CD4-positive, alpha-beta memory T cell (primary cell): ENCODE measurements at places on chromosomes 2 and 18.
A peak's percentile ranks its signal among the peaks of the same experiment; 100 is the strongest.

DNA sequence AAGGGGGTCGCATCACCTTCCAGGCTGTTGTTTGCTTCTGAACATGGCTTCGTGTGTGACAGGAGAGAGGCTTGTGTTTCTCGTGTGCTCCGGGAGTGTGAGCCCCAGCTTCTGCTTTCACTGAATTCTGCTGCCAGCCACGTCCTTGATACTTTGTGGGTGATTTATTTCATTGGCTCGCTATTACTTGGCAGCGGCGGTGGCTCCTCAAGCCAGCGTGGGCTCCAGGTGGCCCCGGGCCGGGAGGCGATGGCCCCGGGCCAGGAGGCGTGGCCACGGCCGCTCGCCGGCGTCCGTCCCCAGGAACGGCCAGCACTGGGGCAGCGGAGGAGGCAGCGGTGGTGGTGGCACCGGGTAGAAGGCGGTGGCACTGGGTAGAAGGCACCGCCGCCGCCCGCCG, 63.1 kb downstream of the NAPG start:
- H3K27me3 ChIP-seq = no peaks in the 10 kb centered on the region
- H3K36me3 ChIP-seq = no peaks in the 10 kb centered on the region
- H3K27ac ChIP-seq = no peak overlapping the region

- no peak for DNase-seq
- H3K27ac ChIP-seq = no peak overlapping the region
- no peaks in the 10 kb centered on the region for H3K27me3 ChIP-seq
- no peaks in the 10 kb centered on the region for H3K36me3 ChIP-seq
Observed at GRCh38 chr2:215027779-215028178, 110.6 kb downstream of the ABCA12 start.

DNA sequence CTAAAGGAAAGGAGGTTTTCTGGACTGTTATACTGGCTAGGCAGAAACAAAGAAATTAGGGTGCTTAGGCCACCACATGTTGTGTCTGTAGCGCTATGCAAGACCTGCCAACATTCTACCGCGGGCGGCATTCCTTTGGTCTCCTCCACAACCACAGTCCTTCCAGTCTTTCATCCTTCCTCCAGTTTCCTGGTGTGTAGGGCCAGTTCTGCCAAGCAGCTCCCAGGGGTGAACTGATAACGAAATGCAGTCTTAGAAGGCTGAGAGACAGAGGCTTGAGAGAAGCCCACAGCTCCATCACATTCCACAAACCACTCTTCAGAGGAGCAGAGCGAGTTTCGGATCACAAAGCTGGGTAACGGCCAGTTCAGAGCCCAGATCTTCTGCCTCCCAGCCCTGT, 19.5 kb upstream of the CXXC1 start:
- no peak for DNase-seq
- H3K27me3 ChIP-seq = no peaks in the 10 kb centered on the region
- peaks cover 15% of the 10 kb centered on the region for H3K4me1 ChIP-seq
- peak overlapping the region; percentile 53 for H3K4me3 ChIP-seq
- no peak overlapping the region for H3K27ac ChIP-seq

DNA sequence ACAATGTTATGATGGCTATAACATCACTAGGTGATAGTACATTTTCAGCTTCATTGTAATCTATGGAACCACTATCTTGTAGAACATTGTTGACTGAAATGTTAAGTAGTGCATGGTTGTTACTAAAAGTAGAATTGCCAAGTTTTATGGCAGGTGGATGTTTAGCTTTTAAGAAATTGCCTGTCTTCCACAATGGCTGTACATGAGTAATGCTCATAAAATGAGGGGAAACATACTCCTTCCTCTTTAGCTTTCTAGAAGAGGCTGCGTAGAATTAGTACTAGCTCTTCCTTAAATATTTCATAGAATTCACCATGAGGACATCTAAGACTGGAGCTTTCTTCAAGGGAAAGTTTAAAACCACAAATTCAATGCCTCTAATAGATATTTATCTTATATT, 161.0 kb downstream of the TPGS2 start:
- DNase-seq = no peak
- H3K36me3 ChIP-seq = no peaks in the 10 kb centered on the region

DNA sequence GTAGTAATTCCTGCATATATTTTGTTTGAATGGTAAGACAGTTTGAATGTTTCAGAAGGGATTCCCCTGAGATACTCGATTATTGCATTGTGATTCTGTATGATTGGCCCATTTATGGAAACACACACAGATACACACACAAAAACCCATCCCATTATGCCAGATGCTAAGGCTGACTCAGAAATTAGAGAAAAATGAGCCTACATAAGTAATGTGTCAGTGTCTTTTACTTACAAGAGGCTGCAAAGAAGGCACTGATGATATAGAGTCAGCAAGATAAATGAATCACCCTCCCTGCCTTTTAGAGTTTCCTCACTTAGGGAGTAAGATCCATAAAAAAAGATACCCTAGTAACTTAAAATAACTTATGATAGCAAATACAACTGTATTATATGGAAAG, 1481.1 kb upstream of the ACVR2A start:
- no peak overlapping the region for H3K4me3 ChIP-seq
- H3K4me1 ChIP-seq = no peaks in the 10 kb centered on the region
- DNase-seq = no peak

DNA sequence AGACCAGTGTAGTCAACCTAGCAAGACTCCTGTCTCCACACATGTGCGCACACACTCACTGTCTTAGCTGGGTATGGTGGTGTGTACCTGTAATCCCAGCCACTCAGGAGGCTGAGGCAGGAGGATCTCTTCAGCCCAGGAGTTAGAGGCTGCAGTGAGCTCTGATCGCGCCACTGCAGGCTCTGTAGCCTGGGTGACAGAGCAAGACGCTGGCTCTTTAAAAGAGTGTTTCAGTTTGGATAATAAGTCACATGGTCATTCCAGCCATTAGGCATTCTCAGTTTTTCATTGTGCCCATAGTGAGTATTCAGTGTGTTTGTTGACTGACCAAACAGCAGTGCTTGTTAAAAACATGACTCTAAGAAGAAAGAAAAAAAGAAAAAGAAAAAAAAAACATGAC, 31.0 kb downstream of the RAB10 start:
- H3K4me1 ChIP-seq = peaks cover 29% of the 10 kb centered on the region
- no peaks in the 10 kb centered on the region for H3K36me3 ChIP-seq
- DNase-seq = no peak
- no peaks in the 10 kb centered on the region for H3K27me3 ChIP-seq

- peak overlapping the region; percentile 96 for H3K27ac ChIP-seq
- no peaks in the 10 kb centered on the region for H3K27me3 ChIP-seq
- H3K4me3 ChIP-seq = no peak overlapping the region
Observed at GRCh38 chr2:241313543-241314095, 1.9 kb downstream of the HDLBP start.

DNA sequence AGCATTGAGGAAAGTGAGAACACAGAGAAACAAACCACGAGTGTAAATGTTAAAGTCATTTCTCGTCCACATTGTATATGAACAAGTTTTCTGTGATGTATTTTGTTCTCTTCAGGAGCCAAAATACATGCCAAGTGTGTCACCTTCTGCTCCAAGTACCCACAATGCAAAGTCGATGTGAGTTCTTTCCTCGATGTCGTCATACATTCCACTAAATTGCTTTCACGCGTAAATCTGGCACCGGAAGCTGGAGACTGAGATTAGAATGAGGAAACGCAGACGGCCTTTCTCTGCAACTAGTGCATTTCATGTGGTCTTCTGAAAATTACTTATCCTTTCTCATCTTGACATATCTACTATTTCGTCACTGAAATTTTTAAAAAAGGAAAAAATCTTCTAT, 118.5 kb upstream of the SALL3 start:
- H3K27ac ChIP-seq = no peak overlapping the region
- no peaks in the 10 kb centered on the region for H3K27me3 ChIP-seq
- no peak overlapping the region for H3K4me3 ChIP-seq
- DNase-seq = no peak
- no peaks in the 10 kb centered on the region for H3K4me1 ChIP-seq

GRCh38 chr2:129778584-129778877, 200.9 kb upstream of the RAB6C start:
- no peak overlapping the region for H3K27ac ChIP-seq
- H3K4me3 ChIP-seq = no peak overlapping the region
- H3K36me3 ChIP-seq = no peaks in the 10 kb centered on the region
- H3K4me1 ChIP-seq = no peaks in the 10 kb centered on the region

- no peaks in the 10 kb centered on the region for H3K27me3 ChIP-seq
- H3K4me3 ChIP-seq = no peak overlapping the region
- no peak for DNase-seq
- H3K27ac ChIP-seq = no peak overlapping the region
- H3K4me1 ChIP-seq = peaks cover 7% of the 10 kb centered on the region
Observed at GRCh38 chr2:108925286-108925685, 63.7 kb downstream of the EDAR start.

- H3K27ac ChIP-seq = no peak overlapping the region
- no peaks in the 10 kb centered on the region for H3K4me1 ChIP-seq
- no peaks in the 10 kb centered on the region for H3K27me3 ChIP-seq
Observed at GRCh38 chr2:20456636-20457426, 10.0 kb downstream of the RHOB start.

DNA sequence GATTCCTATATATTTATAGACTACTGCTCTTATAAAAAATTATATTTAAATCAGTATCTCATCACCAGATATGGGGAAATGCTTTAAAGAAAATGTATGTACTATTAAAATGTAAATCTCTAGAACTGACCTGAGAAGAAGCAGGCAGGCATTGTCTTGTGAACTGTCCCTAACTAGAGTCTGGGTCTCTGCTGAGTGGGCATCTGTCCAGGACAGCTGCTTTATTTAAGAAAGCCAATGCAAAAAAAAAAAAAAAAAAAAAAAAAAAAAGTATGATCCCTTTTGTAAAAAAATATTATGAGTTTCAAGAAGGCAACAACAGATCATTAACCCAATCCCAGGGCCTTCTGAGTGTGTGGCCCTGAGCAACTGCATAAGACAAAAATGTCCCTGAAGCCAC, 66.0 kb downstream of the PAX3 start:
- H3K36me3 ChIP-seq = no peaks in the 10 kb centered on the region
- H3K27me3 ChIP-seq = peaks cover 4% of the 10 kb centered on the region
- H3K4me3 ChIP-seq = no peak overlapping the region
- no peaks in the 10 kb centered on the region for H3K4me1 ChIP-seq
- no peak overlapping the region for H3K27ac ChIP-seq
- no peak for DNase-seq

DNA sequence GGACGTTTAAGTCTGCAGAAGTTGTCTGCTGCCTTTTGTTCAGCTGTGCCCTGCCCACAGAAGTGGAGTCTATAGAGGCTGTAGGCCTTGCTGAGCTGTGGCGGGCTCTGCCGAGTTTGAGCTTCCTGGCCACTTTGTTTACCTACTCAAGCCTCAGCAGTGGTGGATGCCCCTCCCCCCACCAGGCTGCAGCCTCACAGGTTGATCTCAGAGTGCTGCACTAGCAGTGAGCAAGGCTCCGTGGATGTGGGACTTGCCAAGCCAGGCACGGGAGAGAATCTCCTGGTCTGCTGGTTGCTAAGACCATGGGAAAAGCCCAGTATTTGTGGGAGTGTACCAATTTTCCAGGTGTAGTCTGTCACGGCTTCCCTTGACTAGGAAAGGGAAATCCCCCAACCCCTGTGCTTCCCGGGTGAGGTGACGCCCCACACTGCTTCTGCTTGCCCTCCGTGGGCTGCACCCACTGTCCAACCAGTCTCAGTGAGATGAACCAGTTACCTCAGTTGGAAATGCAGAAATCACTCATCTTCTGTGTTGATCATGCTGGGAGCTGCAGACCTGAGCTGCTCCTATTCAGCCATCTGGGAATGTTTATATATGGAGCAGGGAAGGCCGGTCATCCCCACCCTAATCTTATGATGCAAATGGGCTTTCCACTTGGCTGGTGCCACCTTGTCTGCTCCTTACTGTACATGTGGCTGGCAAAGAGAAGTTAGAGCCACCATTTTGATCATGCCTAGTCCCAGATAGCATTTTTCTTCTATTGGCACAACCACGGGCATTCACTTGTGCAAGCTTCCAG, 156.9 kb upstream of the ITGA6 start:
- H3K4me3 ChIP-seq = no peak overlapping the region
- H3K27me3 ChIP-seq = no peaks in the 10 kb centered on the region
- H3K4me1 ChIP-seq = peaks cover 3% of the 10 kb centered on the region
- DNase-seq = no peak

DNA sequence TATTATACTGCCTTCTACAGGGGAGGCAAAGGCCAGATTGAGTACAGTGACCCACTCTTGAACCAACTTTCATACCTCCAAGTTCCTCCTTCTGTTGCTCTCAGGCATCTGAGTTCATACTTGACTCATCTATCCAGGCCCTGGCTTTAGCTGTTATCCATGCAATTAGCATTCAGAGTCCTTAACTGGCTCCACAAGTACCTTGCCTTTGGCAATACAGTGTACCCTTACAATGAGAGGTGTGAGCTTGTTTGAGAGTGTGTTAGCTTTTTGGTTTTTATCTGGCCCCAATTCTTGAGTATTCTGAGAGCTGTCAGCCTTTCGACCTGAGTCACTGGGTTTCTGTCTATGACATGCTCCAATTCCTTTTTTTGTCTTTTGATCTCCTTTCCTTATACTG, 60.2 kb downstream of the EHD3 start:
- DNase-seq = no peak
- H3K4me3 ChIP-seq = no peak overlapping the region

DNA sequence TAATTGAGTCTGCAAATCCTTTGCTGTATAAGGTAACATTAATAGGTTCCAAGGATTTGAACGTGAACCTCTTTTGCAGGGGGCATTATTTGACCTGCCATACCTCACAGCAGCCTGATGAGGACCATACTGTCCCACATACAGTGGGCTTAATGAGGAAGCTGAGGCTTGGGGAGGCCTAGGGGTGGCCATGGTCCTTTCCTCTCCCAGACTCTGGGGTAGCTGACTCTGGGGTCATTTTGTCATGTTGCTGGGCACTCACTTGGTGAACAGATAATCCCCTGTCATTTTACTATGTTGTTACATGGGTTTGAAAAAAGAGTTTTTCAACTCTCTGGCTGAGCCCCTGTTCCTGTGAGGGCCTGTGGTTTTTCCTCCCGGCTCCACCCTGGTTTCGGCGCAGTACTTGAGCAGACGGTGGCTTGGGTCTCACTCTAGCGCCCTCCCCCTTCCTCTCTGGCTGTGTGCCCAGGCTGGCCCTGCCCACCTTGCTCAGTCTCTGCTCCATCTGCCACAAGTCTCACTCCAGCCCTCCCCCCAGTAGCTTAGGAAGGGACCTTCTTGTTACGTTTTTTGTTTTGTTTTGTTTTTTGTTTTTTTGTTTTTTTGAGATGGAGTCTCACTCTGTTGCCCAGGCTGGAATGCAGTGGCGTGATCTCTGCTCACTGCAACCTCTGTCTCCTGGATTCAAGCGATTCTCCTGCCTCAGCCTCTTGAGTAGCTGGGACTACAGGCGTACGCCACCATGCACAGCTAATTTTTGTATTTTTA, 21.0 kb downstream of the INPP4A start:
- DNase-seq = peak; percentile 84
- H3K4me3 ChIP-seq = peak overlapping the region; percentile 33
- H3K27me3 ChIP-seq = no peaks in the 10 kb centered on the region
- no peaks in the 10 kb centered on the region for H3K36me3 ChIP-seq
- peak overlapping the region; percentile 71 for H3K27ac ChIP-seq

DNA sequence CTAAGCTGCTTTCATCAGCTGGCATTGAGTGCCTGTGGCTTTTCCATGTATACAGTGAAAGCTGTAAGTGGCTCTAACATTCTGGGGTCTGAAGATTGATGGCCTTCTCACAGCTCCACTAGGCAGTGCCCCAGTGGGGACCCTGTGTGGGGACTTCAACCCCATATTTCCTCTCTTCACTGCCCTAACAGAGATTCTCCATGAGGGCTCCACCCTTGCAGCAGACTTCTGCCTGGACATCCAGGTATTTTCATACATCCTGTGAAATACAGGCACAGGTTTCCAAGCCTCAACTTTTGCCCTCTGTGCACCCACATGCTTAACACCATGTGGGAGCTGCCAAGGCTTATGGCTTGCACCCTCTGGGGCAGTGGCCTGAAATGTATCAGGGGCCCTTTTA, 188.2 kb upstream of the SYT4 start:
- H3K4me3 ChIP-seq = no peak overlapping the region
- no peaks in the 10 kb centered on the region for H3K4me1 ChIP-seq
- H3K27me3 ChIP-seq = no peaks in the 10 kb centered on the region
- H3K27ac ChIP-seq = no peak overlapping the region
- no peak for DNase-seq
- H3K36me3 ChIP-seq = no peaks in the 10 kb centered on the region
